ENCODE measurements at places on chromosomes 16 and 17. TPM values are rescaled to one million over a fixed set of nuclear protein-coding genes. Genes with fewer than 3 reads are reported as not detected.

GRCh38 chr16:80468029-80468428, 72.8 kb upstream of the DYNLRB2 start:
- H3K27me3 ChIP-seq: peaks cover 14% of the 10 kb centered on the region
- peaks cover 3% of the 10 kb centered on the region for H3K36me3 ChIP-seq
- H3K27ac ChIP-seq: no peak overlapping the region
- no peak for DNase-seq

- H3K4me1 ChIP-seq: peaks cover 12% of the 10 kb centered on the region
- H3K27ac ChIP-seq: no peak overlapping the region
- H3K36me3 ChIP-seq: peaks cover 1% of the 10 kb centered on the region
- no peak overlapping the region for H3K4me3 ChIP-seq
- DNase-seq: no peak
These were observed 37.2 kb downstream of the CDK5R1 start for GRCh38 chr17:32523827-32524552.

GRCh38 chr16:85303354-85303883, 191.1 kb upstream of the CIBAR2 start:
- no peak overlapping the region for H3K4me3 ChIP-seq
- H3K27me3 ChIP-seq: peaks cover 8% of the 10 kb centered on the region
- no peak overlapping the region for H3K27ac ChIP-seq
- peak; percentile 62 for DNase-seq
- H3K4me1 ChIP-seq: peaks cover 31% of the 10 kb centered on the region

- peaks cover under 1% of the 10 kb centered on the region for H3K27me3 ChIP-seq
- H3K4me3 ChIP-seq: no peak overlapping the region
- no peak for DNase-seq
- H3K27ac ChIP-seq: no peak overlapping the region
- no peaks in the 10 kb centered on the region for H3K36me3 ChIP-seq
These were observed 167.1 kb upstream of the CIBAR2 start for GRCh38 chr16:85279402-85279801.

- no peak overlapping the region for H3K4me3 ChIP-seq
- H3K4me1 ChIP-seq: peaks cover 9% of the 10 kb centered on the region
- H3K27ac ChIP-seq: peak overlapping the region; percentile 10
- H3K36me3 ChIP-seq: peaks cover 50% of the 10 kb centered on the region
These were observed 112.5 kb downstream of the MAP2K4 start for GRCh38 chr17:12133183-12133582.

DNA sequence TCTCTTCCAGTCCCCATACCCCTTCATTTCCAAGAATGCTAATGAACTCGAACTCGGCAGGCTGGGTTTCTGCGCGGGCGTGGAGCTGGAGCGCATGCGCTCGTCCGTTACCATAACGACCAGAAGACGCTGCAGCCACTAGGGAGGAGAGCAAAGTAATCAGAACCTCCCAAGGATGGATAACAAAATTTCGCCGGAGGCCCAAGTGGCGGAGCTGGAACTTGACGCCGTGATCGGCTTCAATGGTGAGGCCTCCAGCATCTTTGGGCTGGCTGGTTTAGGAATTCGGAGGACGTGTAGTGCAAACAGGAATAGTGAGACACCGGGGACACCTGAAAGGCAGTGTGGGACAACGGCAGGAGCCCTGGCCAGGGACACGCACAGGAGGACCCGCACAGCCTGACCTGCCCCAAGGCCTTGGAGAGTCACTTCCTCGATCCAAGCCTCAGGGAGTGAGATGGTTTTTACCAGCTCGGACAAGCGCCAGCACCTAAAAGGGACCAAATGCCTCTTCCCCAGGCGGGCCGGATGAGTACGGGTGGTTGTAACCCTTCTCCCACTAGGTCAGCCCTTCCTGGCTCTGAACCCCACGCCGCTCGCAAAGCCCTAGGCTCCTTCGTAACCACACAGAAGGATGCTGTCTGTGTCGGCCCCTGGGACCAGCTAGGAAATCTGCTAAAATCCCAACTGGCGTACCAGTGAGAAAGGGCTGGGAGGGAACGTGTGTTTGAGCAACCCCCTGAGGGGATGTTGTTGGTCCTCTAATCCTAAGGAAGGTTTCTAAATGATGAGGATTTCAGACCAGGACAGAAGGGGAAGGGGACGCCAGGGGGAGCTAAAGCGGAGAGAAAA, at the start of gene CFAP52:
TSS of gene CFAP52 (plus strand) at position 122 of the 852 bp plus-strand sequence. CDS start at position 176, 54 bp downstream.
- peak within 1 kb of the TSS; percentile 94 for H3K4me3 ChIP-seq
- peaks cover 6% of the 10 kb centered on the region for H3K4me1 ChIP-seq
- H3K27ac ChIP-seq: peak within 1 kb of the TSS; percentile 97
- peak; percentile 60 for DNase-seq
- no peaks in the 10 kb centered on the region for H3K27me3 ChIP-seq

DNA sequence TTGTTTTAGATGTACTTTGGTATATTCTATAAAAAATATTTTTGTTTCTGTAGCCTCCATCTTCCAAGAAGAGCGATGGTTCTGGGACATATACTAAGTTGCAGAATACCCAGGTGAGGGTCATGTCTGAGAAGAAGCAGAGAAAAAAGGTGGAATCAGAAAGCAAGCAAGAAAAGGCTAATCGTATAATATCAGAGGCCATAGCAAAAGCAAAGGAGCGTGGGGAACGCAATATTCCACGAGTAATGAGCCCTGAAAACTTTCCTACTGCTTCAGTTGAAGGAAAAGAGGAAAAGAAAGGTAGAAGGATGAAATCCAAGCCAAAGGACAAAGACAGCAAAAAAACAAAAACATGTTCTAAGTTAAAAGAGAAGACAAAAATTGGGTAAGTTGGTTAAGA, 154.6 kb downstream of the CHD9 start:
- peaks cover 11% of the 10 kb centered on the region for H3K36me3 ChIP-seq
- H3K4me1 ChIP-seq: peaks cover 21% of the 10 kb centered on the region
- peak overlapping the region; percentile 89 for H3K27ac ChIP-seq
- peak overlapping the region; percentile 83 for H3K4me3 ChIP-seq
- DNase-seq: no peak

- H3K4me1 ChIP-seq: peaks cover 2% of the 10 kb centered on the region
- no peaks in the 10 kb centered on the region for H3K36me3 ChIP-seq
- no peak overlapping the region for H3K4me3 ChIP-seq
- DNase-seq: no peak
- peaks cover 4% of the 10 kb centered on the region for H3K27me3 ChIP-seq
These were observed 47.4 kb upstream of the CDYL2 start for GRCh38 chr16:80851831-80852230.

- H3K27ac ChIP-seq: peak overlapping the region; percentile 13
- peaks cover 23% of the 10 kb centered on the region for H3K4me1 ChIP-seq
- DNase-seq: no peak
- H3K36me3 ChIP-seq: no peaks in the 10 kb centered on the region
- H3K4me3 ChIP-seq: no peak overlapping the region
- H3K27me3 ChIP-seq: no peaks in the 10 kb centered on the region
These were observed 3.4 kb downstream of the SLC16A5 start for GRCh38 chr17:75090871-75091854.

DNA sequence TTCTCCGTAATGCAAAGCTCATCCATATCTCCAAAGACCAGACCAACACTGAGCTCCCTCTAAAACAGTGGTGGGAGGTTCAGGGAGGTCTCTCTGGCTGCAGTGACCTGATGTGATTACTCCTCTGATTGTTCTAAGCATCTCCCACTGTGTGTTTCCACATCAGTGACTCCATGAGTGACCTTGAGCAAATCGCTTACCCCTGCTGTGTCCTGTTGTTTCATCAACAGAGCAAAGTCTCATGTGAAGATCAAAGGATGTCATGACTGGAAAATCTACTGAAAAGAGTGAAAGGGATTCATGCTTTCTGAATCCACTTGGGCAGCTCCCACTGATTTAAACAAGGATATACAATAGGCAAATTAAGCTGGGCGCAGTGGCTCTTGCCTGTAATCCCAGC, 352.9 kb downstream of the TMEM114 start:
- no peaks in the 10 kb centered on the region for H3K27me3 ChIP-seq
- no peaks in the 10 kb centered on the region for H3K36me3 ChIP-seq
- no peak overlapping the region for H3K4me3 ChIP-seq
- DNase-seq: no peak

DNA sequence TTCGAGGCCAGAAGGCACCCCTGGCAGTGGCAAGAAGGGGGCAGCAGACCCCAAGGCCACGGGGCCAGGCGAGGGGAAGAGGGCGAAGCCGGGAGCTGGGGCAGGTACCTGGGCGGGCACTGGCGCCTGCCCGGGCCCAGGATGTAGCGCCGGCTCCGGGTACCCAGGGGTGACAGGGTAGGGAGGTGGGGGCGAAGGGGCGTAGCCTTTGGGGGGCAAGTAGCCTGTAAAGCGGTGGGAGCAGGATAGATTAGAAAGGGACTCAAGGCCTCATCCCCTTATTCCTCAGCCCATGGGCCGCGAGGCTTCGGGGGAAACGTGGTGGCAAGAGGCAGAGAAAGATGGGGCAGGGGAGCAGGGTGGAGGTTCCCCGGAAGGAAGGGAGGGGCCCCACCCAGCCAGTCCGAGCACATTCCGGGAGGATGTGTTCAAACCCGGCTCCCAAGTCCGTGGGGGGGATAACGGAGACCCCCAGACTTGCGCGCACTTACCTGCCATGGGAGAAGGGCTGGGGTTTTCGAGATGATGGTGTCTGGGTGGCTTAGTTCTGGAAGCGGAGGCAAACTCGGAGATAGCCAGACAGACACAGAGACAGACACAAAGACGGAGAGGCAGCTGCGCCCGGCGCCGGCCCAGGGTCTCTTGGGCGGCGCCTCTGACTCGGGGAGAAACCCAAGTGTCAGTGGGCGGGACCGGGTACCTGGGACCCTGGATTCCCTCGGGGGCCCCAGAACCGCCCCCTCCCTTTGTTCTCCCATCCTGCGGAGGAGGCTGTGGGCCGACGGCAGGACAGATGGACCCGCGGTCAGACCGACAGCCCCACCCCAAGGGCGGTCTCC, 493 bp downstream of the PLSCR3 start:
- peaks cover 5% of the 10 kb centered on the region for H3K4me1 ChIP-seq
- peak overlapping the region; percentile 87 for H3K4me3 ChIP-seq
- no peaks in the 10 kb centered on the region for H3K27me3 ChIP-seq
- H3K36me3 ChIP-seq: peaks cover 4% of the 10 kb centered on the region

- DNase-seq: no peak
- no peaks in the 10 kb centered on the region for H3K36me3 ChIP-seq
- peaks cover 4% of the 10 kb centered on the region for H3K4me1 ChIP-seq
- peaks cover 49% of the 10 kb centered on the region for H3K27me3 ChIP-seq
These were observed 8.8 kb downstream of the WFDC1 start for GRCh38 chr16:84303516-84303915.

- H3K4me1 ChIP-seq: peaks cover 19% of the 10 kb centered on the region
- H3K27me3 ChIP-seq: no peaks in the 10 kb centered on the region
- no peak for DNase-seq
- no peak overlapping the region for H3K4me3 ChIP-seq
These were observed 13.9 kb upstream of the ADGRG1 start for GRCh38 chr16:57614536-57614935.

DNA sequence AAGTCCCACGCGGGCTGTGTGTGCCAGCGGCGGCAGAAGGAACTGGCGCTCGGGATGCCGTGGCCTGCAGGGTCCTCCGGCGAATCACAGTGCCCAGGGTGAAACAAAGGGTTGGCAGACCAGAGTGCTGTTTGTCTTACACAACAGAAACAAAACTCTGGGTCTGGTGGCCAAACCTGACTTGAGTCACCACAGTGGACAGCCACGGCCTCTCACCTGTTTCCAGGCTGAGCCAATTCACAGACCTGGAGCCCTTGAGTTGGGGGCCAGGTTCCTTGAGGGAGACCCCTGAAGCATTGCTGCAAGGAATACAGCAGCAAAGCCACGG, 2.1 kb upstream of the CHMP6 start:
- H3K4me1 ChIP-seq: peaks cover 5% of the 10 kb centered on the region
- H3K36me3 ChIP-seq: no peaks in the 10 kb centered on the region
- peaks cover 14% of the 10 kb centered on the region for H3K27me3 ChIP-seq
- H3K4me3 ChIP-seq: no peak overlapping the region

GRCh38 chr16:50478773-50479149, 69.4 kb upstream of the NKD1 start:
- H3K27ac ChIP-seq: no peak overlapping the region
- no peaks in the 10 kb centered on the region for H3K36me3 ChIP-seq
- no peak overlapping the region for H3K4me3 ChIP-seq
- no peaks in the 10 kb centered on the region for H3K4me1 ChIP-seq

- H3K36me3 ChIP-seq: peaks cover 3% of the 10 kb centered on the region
- no peak overlapping the region for H3K4me3 ChIP-seq
- peaks cover 23% of the 10 kb centered on the region for H3K4me1 ChIP-seq
- no peak for DNase-seq
- no peaks in the 10 kb centered on the region for H3K27me3 ChIP-seq
- peak overlapping the region; percentile 89 for H3K27ac ChIP-seq
These were observed 50.1 kb downstream of the TOM1L2 start for GRCh38 chr17:17922070-17922614.

DNA sequence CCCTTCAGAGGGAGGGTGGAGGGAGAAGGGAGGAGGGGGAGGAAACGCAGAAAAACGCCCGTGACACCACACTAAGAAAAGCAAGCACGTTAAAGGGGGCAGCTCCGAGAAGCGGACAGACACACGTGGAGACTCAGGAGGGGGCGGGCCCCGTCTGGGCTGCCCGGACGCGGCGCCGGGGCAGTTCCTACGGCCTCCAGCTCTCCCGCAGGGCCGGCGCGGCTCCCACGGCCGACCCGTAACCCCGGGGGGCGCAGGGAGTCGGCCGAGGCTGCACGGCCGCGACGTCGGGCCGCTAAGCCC, 362 bp downstream of the KLHDC4 start:
- H3K36me3 ChIP-seq: peaks cover 8% of the 10 kb centered on the region
- no peaks in the 10 kb centered on the region for H3K27me3 ChIP-seq
- no peak for DNase-seq
- peaks cover 8% of the 10 kb centered on the region for H3K4me1 ChIP-seq
- H3K27ac ChIP-seq: peak overlapping the region; percentile 95

DNA sequence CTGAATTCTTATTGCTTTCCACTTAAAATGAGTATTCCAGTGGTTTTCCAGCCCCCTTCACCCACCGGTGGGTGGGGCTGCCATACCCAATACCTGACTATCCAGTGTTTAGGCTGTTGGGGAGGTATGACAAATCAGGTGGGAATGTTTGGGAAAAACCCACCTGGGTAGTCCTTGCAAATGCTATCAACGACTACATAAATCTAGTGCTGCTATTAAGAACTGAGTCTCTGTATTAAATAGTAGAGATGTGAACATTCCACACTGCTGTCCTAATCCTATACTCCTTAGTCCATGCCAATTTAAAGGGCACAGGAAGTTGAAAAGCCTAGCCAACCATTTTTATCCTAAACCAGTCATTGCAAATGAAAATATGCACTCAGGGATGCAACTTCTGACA, 126.6 kb downstream of the AXIN2 start:
- H3K36me3 ChIP-seq: no peaks in the 10 kb centered on the region
- peaks cover 1% of the 10 kb centered on the region for H3K4me1 ChIP-seq
- H3K4me3 ChIP-seq: no peak overlapping the region
- no peak overlapping the region for H3K27ac ChIP-seq
- DNase-seq: no peak

GRCh38 chr16:68064791-68065365, 20.3 kb upstream of the NFATC3 start:
- no peaks in the 10 kb centered on the region for H3K4me1 ChIP-seq
- H3K4me3 ChIP-seq: no peak overlapping the region
- DNase-seq: peak; percentile 50
- H3K27me3 ChIP-seq: no peaks in the 10 kb centered on the region
- peak overlapping the region; percentile 80 for H3K27ac ChIP-seq

TIGD7 gene
- total RNA-seq: 5.8 TPM

HOXB2 gene
- total RNA-seq: 15.2 TPM

PIMREG gene
- total RNA-seq: 15.4 TPM

KRTAP4-3 gene
- not detected for total RNA-seq

KRTAP1-1 gene
- total RNA-seq: not detected

MSI2 gene
- total RNA-seq: 161 TPM

CETP gene
- not detected for total RNA-seq

CACNA1H gene
- 42.8 TPM for total RNA-seq

FHOD1 gene
- total RNA-seq: 30.2 TPM

CACNG4 gene
- 8.7 TPM for total RNA-seq

CHTF8 gene
- total RNA-seq: 111 TPM

AHSP gene
- total RNA-seq: not detected

Measured in progenitor cell of endocrine pancreas (in vitro differentiated cells).